Activated CD4-positive, alpha-beta T cell treated with anti-CD3 and anti-CD28 coated beads, Interleukin-2, Interleukin-4, amounts not matched to agents 100 ng/mL and 50 ng/mL, durations not matched to agents 16 hours and 8 hours (primary cell): ENCODE measurements at places on chromosomes 5 and 9.

DNA sequence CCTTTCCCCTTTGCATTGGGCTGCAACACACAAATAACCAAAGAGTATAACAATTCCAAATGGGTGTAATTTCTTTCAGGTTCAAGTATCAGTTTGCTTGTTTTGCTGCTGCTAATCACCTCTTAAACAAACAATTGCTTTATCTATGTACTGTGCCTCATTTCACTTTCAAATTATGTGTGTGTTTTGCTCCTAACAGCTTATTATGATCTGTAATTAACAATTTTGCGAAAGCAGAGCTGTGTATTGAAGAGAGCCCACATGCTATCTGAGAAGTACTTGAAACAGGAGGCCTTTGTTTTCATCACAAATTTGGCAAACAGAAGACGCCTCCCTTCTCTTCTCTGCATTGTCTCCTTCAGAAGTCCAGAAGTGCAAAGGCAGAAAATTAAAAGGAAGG is 312.0 kb downstream of the TLE1 start:
- no peak for DNase-seq

DNA sequence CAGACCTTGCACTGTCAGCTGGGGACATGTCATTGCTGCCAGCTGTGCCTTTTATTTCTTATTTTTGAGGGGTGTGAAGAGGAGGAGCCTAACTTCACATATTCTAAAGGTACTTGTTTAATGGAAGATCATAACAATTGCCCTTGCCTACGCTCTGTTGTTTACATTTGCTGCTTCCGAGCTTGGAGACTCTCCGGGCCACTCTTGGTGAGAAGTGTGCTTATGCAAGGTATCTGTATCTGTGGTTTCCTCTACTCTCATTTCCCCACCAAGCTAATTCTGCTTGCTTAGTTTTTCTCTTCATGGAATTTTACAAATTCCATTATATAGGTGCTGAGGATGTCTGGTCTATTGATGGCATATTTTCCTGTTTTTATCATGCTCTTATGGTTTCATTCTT is 105.3 kb downstream of the RASGRF2 start:
- no peak for DNase-seq

- DNase-seq, result no peak
Observed at GRCh38 chr5:141879941-141880738, 1.9 kb upstream of the PCDH1 start.

DNA sequence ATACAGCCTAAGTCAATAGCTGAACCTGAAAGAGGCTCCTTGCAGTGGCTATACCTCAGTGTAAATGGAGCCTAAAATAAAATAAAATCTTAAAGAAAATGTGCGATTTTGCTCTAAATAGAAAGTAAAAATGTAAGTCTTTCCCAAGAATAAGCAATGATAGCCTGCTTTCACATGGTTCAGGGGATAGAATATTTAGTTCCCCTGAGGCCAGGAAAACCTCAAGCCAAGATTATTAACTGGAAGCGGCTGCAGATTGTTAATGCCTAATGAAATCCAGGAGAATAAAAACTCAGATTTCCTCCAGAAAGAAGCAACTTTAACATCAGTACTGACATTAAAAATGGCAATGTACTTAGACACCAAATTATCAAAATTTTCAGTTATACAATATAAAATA is 463.7 kb downstream of the CYLC2 start:
- no peak for DNase-seq

DNA sequence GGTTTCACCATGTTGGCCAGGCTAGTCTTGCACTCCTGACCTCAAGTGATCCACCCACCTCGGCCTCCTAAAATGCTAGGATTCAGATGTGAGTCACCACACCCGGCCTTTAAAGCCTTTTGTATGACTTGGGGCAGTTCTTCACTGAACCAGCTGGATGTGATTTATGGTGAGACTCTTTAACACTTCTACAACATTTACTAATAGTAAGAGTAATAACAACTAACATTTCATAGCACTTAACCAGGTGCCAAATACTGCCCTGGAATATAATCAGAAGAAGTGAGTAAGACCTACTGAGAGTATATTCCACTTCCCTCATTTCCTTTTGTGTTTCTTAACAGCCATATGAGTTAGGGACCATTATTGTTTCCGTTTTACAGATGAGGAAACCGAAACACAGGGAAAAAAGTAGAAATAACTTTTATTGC is 10.0 kb downstream of the ZSWIM6 start:
- no peak for DNase-seq

DNA sequence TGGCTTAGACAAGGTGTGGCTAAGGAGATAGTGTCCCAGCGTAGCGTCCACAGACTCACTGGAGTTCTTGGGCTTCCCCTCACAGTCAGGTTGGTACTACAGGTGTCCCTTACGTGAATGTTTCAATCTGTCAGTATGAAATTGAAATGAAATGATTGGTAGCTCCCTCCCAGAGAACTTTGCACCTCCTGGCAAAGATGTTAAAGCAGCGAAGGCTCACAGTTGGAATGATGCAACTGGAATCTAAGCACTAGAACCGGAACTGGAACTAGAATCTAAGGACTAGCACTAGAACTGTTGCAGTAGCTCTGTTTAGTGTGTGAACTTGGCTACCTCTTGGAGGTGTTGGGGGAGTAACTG is 1.1 kb downstream of the SLC31A1 start:
- no peak for DNase-seq

DNA sequence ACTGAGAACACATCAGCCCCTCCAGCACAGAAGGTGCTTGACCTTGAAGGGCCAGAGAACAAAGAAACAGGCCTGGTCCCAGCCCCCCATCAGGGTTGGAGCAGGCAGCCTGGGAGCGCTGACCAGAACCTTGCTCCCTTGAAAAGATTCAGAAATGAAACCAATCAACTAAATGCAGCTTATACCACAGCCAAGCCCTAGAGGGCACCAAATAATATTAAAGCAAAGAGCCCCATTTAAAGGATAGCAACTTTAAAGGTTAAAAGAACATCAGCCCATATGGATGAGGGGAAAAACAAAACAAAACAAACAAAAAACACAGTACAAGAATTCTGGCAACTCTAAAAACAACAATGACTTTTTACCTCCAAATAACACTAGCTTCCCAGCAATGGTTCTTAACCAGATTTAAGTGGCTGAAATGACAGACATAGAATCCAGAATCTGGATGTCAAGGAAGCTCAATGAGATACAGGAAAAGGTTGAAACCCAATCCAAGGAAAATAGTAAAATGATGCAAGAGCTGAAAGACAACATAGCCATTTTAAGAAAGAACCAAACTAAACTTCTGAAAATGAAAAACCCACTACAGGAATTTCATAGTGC is 471.9 kb downstream of the MTRR start:
- no peak for DNase-seq

DNA sequence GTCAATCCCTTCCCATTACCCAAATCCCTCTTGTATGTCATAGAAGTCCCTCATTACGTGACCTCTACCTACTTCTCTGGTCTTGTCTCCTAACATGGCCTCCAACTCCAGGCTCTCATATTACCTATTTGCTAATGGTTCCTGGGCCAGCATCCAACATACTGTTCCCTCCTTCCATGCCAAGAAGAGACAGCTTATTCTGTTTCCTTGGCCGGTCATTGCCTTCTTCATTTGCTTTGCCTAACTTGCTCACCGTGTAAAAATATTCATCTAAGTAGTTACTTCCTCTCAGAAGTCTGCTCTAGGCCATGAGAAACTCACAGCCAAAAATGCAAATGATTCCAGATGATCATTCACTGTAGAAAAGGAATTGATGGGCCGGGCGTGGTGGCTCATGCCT is 8.9 kb upstream of the IL6ST start:
- DNase-seq, result no peak

DNA sequence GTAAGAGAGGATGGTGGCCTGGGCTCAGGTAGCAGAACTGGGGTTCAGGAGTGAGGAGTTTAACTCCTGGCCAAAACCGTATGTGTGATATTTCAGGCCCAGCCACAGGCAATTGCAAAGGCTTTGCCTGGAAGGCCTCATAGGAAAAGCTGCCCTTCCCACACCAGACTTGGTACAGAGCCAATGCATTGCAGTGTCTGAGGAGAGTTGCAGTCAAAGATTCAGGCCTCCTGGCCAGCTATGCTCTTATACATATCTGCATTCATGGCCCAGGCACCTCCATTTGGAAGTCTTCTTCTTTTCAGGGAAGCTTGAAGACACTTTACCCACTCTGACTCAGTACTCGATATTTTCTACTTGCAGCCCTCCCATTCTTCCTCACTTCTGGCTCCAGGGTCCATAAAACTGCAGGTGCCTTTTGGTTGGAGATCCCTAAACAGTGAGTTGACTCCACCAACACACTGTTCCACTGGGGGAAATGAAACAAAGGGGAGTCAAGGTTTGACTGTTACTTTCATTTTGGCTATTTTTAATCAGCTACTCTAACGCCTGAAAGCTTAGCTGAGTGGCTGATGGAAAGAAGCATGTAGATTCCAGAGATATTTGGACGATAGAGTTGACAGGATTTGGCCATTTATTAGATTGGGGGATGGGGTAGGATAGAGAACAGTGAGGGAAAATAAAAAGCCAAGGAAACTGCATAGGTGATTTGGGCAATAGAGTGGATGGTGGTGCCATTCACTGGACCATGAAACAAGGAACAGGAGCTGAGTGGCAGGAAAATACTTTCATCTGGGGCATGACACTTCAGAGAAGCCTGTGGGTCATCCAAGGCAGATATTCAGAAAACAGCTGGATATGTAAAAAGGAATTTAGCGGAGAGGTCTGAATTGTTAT is 30.6 kb upstream of the IL33 start:
- DNase-seq, result no peak

- DNase-seq, result no peak
Observed at GRCh38 chr5:142286111-142286510, 38.7 kb downstream of the SPRY4 start.

GRCh38 chr9:131670247-131671132 is 69.4 kb downstream of the RAPGEF1 start:
- no peak for DNase-seq

- DNase-seq, result no peak
Observed at GRCh38 chr5:17260549-17260948, 43.1 kb downstream of the BASP1 start.

DNA sequence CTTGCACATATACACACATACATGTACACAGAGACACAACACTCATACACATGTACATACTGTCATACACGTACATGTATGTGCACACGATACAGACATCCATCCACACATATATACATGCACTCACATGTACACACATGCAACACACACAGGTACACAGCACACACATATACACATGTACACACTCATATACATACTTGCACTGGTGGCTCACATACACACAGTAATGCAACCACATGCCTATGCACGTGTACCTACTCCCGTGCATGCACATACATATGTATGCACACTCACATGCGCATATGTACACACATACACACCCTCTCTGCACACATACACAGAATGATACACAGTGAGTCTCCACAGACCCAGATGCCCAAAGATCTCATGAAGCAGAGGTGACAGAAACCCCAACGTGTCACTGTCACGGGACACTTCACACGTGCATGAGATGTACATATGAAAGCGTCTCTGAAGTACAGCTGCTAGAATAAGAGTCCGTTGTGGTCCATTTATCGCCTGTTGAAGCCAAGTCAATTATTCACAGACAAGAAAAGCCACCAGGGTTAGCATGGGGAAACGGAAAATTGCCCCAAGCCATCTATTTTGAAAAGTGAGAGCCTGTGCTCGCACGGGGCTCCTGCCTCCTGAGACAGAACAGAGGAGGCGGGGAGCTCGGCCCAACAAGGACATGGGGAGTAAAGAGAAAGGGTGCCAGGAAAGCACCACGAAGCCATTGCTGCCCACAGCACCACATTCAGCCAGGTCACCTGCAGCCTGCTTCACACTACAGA is 24.9 kb downstream of the LPCAT1 start:
- DNase-seq, result no peak

- no peak for DNase-seq
Observed at GRCh38 chr9:121261107-121261460, 6.9 kb upstream of the GSN start.

DNA sequence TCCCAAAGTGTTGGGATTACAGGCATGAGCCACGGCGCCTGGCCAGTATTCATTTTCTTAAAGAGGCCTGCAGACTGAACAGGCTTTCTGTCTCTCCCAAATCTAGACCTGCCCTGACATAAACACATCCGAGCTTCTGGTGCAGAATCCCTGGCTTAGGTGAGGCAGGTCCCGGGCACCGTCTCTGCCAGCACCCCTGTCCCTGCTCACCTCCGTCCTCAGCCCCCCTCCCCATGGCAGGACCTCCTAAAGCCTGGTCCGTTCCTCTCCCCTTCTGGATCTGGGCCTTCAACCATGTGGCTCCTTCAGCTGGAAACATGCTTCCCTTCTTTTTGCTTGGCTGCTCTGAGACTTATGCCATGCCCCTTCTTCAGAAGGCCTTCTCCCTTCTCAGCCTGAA is 22.7 kb upstream of the RXRA start:
- DNase-seq, result no peak

DNA sequence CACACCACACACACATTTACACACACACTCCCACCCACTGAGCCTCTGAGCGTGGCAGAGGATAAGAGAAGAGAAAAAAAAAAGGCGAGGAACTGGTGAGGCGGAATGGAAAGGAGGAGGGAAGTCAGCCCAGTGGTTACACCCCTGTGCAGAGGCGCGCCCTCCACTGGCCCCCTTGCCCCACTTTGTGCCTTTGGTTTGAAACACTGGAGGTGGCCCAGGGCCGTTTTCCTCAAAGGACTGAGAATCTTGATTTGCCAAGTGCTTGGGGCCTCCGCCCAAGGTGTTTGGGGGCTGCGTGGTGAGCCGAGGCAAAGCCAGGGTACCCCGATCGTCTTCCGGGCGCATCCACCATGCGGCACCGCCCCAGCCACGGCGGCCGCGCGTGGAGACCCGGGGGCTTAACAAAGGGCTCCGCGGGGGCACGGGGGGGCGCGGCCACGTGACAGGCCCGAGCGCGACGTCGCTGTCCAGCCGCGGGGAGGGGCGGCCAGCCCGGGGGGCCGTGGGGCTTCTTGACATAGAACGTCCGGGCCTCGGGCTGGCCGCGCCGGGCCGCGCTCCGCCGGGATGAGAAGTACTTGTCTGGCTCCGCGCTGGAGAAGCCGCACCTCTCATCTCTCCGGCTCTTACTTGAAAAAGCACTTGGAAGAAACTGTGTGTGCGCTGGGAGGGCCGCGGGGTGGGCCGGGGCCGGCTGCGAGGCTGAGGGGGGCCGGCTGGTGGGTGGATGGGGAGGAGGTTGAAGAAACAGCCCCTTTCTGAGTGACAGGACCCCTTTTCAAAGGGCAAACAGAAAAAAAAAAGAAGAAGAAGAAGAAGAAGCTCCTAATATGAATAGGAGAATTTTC is 21.0 kb downstream of the NR2F1 start:
- DNase-seq, result no peak

- DNase-seq, result no peak
Observed at GRCh38 chr5:122376250-122376649, 64.2 kb downstream of the SNCAIP start.

- no peak for DNase-seq
Observed at GRCh38 chr5:165569551-165569950, 2064.1 kb downstream of the MAT2B start.
